ENCODE measurements at places on chromosomes 12 and 14.

- DNase-seq: no peak
Observed at GRCh38 chr12:91139286-91139685, 28.0 kb upstream of the LUM start.

DNA sequence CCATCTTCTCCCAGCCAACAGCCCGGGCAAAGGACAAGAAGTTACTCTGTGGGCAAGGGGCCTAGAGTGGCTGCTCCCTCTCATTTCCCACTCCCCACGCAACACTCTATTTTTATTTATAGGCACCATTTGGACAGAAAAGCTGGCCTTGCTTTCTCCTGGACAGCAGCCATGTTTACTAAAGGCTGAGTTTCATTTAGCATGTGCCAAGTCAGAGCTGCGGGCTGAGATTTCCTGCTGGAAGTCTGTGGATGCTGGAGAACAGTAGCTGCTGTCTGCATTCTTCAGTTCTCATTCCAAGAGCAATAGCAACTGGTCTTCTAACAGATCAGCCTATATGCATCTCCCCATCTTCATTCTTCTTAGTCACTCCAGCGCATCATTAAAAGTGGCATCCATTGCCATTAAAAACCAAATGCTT, 8.3 kb downstream of the COL2A1 start:
- no peak for DNase-seq

DNA sequence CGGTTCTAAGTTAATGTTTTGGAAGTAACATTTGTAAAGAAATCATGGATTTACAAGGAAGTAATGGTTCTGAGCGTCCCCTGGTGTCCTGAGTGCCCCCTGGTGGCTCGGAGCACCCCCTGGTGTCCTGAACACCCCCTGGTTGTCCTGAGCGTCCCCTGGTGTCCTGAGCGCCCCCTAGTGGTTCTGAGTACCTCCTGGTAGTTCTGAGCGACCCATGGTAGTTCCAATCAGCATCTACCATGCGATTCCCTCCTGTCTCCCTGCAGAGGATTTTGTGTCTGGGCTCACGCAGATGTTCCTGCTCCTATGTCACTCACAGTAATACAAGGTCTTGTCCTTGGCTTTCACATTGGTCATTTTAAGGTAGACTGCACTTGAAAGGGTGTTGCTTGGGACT, 1352.9 kb downstream of the TMEM121 start:
- DNase-seq: no peak

- DNase-seq: no peak
Observed at GRCh38 chr12:53965281-53966084, 7.4 kb upstream of the HOXC11 start.

DNA sequence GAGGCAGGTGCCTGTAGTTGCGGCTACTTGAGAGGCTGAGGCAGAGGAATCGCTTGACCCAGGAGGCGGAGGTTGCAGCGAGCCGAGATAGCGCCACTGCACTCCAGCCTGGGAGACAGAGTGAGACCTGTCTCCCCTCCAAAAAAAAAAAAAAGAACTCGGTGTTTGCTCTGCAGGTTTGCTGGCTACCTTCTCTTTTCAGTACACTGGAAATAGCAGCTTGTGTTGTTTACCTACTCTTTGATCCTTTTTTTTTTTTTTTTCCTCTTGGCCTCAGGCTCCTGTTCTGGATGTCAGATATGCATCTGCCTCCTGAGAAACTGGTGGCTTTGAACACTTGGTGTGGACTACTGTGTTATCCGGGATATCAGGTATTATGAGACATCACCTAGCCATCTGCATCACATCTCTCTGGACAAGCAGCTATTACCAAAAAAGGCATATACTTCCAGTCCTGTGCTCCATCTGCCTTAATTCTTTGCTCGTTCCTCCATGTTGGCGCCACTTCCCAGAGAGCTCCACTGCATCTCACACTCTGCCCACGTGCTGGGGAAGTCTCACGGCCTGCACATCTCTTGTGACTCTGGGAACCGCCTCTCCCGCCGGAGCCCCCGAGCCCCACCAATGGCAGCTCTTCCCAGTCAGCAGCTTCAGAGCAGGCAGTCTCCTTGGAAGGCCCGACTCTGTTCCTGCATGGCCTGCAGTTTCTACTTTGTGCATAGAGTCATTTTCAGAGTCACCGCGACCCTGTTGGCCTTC, 50.9 kb upstream of the TRAF3 start:
- peak; percentile 55 for DNase-seq

GRCh38 chr12:81017792-81018191, 60.1 kb upstream of the ACSS3 start:
- no peak for DNase-seq

DNA sequence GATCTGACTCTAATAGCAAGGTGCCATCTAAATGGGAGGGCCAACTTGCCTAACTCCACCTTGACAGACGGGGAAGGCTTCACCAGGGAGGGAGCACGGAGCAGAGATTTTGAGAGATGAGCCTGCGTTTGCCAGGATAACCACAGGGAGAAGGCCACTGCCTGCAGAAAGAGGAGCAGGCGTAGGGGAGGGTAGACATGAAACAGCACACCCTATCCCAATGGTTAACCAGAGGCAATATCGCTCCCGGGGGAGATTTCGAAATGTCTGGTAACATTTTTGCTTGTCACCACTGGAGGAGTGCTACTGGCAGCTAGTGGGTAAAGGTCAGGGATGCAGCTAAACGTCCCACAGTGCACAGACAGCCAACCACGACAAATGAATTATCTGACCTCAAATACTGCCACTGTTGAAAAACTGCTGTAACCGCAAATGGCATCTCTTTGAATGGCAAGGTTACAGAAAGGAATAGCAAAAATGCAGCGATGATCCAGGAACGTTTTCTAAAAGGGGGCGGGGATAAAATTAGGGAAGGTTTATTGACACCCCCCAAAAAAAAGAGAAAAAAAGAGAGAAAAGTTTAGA, 126.0 kb upstream of the ATF7IP start:
- no peak for DNase-seq

GRCh38 chr14:105853907-105854599, 327.7 kb downstream of the TMEM121 start:
- DNase-seq: no peak

DNA sequence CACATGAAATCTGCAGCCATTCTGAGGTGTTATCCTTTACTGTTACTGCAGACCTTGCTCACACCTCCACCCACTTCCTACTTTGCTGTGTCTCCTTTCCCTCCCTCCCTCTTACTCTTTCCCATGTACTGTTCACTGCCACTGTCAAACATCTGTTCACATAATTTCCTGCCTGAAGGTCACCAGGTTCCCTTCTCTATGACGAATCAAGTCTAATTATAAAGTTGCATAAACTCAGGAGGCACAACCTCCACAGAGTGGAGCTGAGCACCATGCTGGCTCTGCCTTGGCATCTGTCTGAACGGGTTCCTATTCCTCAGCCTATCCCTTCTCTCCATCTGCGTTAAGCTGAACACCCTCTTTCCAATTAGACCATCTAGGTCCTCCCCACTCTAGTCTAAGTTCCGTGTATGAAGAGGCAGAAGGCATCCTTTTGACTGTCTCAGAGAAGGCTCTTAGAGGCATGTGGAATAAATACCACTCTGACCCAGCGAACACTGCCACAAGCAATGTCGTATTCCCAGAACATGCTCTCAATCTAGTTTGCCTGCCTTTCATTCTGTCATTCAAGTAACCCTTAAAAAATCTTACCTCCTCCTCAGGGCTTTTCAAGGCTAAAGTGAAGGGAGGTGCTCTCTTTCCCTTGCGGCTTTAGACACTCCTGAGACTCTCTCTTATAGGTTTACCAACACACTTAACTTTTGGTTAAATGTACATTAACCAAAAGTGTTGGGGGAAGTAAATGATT, 48.7 kb downstream of the ACADS start:
- no peak for DNase-seq

DNA sequence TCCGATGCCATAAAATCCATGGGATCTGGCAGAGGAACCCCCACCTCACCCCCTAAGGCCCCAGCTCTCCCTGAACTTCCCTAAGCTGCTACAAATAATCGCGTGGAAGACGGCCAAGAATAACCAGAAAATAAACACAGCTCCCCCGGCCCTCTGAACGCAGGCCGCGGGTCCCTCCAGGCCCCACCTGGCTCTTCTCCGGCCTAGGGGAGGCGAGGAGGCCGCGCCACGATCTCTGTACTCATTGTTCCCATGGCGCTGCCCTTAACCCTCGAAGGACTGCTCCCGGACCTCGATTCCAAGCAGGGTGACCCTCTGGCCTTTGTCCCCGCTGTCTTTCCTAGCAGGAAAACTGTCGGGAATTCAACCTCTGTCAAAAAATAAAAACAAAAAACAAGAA, 33.9 kb upstream of the TBX5 start:
- no peak for DNase-seq

- DNase-seq: peak; percentile 2
Observed at GRCh38 chr12:68975811-68976210, 42.8 kb upstream of the CPM start.

- no peak for DNase-seq
Observed at GRCh38 chr14:70696026-70696425, 54.3 kb downstream of the TTC9 start.

Measured in NCI-H774 (cell line).